ENCODE measurements at places on chromosomes 11 and 22.
A peak's percentile ranks its signal among the peaks of the same experiment; 100 is the strongest.

DNA sequence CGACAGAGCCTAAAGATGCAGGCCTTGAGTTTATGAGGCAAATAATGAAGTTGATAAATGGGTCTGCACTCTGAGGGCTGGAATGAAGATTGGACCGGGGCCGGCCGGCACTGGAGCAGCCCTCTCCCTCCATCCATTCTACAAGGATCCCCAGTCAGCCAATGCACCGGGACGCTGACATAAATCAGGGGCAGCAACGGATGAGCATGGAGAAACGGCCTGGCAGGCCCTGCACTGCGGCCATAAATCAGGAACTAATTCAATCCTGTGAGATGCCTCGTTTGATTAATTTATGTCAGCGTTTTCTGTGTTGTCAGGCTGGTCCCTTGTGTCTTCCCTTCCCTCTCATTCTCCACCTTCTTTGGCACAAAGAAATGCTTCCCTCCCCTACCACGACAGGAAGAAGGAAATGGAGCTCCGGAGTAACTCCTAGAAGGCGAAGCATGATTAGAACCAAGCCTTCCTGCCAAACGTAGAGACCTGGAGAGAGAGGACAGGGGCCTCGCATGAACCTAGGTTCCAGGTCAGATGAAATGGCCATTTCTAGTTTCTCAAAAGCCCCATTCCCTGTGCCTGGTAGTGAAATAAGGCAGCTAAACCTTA lies 358.4 kb downstream of the OPCML start:
- DNase-seq = no peak

DNA sequence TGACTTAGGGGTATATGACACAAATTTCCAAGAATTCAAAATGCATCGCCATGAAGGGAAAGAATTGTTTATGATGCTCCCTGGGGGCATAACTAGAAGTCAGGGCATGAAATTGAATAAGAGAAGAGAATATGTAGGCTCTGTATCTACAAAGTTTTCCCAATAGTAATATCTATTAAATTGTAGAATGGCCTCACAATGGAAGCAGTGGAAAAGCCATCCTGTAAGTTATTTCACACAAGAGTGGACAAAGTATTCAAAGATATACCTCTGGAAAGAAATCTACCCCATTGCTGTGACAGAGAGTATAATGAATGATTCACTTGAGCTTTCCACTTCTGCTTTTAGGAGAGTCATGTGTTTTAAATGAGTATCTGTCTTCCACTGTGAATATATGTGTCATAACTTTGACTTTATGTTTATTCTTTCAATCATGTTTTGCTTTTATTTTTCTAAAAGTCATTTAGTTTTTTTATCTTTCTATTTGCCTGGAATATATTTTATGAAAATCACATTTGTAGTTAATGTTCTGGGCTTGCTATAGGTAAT lies 65.7 kb upstream of the DDI1 start:
- no peak for DNase-seq

DNA sequence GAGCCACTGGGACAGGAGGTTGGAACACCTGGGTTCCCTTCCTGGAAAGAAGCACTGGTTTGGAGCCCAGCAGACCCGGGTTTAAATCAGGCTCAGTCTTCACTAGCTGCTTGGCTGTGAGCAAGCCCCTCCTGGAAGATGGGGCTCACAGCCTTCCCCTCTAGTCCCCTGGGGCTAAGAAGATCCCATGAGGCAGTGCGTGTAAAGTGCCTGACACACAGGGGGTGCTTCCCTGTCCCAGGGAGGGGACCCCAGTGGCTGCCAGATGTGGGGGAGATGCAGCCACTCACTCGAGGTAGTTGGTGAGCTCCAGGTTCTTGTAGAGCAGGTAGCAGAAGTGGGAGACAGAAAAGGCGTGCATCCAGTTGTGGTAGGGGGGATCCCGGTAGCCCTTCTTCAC lies 93.2 kb downstream of the PDE2A start:
- no peak for DNase-seq

GRCh38 chr11:134684576-134684975 lies 272.5 kb upstream of the B3GAT1 start:
- DNase-seq = no peak

- no peak for DNase-seq
These were observed 81.5 kb upstream of the MYOD1 start for GRCh38 chr11:17637901-17638300.

- no peak for DNase-seq
These were observed 65.0 kb downstream of the BUD13 start for GRCh38 chr11:116707746-116708145.

DNA sequence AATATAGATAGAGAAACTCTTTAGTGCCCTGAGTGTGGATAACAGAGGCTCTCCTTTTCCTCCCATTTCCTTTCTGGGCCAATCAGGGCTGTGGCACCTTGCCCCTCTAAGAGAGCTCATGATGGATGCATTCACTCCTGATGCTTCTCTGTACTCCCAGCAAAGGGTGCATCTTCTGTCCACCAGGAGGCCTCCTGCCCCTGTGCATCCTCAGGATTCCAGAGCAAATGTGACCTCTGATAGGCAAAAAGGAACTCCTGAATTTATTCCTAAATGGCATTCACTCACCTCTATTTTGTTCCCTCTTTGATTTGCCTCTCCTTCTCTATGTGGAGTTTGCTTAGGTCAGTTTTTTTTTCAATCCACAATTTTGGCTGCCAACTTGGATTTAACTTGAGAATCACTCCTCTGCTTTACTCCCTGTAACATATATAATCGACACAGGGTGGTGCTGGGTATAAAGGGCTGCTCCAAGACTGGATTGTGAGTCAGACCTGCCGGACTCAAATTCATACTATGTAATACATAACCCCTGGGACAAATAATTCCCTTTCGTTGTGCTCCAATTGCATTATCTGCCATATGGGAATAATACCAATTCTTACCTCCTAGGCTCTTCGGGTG lies 1.1 kb upstream of the MRGPRX4 start:
- peak; percentile 10 for DNase-seq

DNA sequence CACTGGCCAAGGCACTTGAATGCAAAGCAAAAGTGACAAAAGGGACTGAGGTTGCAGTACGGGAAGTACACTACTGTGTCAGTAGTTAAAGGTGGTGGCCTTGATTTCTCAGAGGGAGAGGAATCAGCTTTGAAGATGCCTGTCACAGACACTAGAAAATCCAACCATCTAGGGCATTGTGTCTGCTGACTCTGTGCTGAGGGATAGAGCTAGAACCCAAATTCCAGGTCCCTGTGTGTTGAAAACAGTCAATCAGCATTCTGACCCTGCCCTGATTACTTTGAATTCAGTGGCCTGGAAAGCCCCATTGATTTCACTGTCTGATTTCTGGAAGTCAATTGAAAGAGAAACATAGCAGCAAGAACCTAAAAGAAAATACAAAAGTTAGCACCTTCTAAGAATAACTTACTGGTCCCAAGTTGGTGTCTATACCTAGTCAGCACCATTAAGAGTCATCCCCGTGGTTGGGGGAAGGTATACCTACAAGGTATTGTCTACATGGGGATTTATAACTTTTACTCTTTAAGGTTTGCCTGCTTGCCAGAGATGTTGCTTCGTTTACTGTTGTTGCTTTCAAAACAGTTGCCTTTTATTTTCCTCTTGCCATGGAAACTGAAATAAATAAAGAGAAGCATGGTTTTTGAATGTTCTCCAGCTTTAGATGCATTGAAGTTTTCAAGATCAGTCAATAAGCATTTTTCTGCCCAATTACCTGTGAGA lies 97.3 kb downstream of the PDHX start:
- no peak for DNase-seq

DNA sequence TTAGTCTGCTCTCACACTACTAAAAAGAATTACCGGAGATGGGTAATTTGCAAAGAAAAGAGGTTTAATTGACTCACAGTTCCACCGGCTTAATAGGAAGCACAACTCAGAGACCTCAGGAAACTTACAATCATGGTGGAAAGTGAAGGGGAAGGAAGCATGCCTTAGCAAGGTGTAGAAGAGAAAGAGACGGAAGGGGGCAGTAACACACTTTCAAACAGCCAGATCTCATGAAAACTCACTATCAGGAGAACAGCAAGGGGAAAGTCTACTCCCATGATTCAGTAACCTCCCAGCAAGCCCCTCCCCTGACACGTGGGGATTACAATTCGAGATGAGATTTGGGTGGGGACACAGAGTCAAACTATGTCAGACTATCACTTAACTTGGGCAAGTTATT lies 236.6 kb upstream of the ANO3 start:
- DNase-seq = no peak

DNA sequence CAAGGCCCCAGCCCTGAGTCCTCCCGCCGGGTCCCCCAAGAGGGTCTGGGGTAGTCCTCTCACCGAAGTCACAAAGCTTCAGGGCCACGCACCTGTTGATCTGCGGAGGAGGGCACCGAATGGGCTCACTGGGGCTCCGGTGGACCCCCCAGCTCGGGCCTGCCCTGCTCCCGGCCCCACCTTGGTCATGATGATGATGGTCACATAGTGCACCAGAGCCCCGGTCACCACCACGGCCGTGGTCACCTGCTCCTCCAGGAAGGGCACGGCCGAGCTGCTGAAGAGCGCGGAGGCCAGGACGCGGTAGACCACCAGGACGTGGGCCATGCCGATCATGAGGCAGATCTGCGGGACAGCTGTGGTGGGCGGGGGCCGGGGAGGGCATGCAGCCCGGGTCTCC lies 13.5 kb upstream of the SIGIRR start:
- no peak for DNase-seq

Data from HFF-Myc (cell line).